ENCODE measurements at places on chromosomes 3 and 15.

GRCh38 chr3:77320514-77320913 is 280.6 kb downstream of the ROBO2 start:
- peak; percentile 42 for DNase-seq

- DNase-seq: no peak
Measured at GRCh38 chr3:101509811-101510210, 3.2 kb downstream of the SENP7 start.

- no peak for DNase-seq
Measured at GRCh38 chr3:172097585-172097984, 58.2 kb downstream of the FNDC3B start.

GRCh38 chr3:136048068-136048467 is 82.5 kb downstream of the PPP2R3A start:
- no peak for DNase-seq

- DNase-seq: no peak
Measured at GRCh38 chr15:29900237-29901189, 78.2 kb upstream of the TJP1 start.
